ENCODE measurements at places on chromosomes 1 and 21.

DNA sequence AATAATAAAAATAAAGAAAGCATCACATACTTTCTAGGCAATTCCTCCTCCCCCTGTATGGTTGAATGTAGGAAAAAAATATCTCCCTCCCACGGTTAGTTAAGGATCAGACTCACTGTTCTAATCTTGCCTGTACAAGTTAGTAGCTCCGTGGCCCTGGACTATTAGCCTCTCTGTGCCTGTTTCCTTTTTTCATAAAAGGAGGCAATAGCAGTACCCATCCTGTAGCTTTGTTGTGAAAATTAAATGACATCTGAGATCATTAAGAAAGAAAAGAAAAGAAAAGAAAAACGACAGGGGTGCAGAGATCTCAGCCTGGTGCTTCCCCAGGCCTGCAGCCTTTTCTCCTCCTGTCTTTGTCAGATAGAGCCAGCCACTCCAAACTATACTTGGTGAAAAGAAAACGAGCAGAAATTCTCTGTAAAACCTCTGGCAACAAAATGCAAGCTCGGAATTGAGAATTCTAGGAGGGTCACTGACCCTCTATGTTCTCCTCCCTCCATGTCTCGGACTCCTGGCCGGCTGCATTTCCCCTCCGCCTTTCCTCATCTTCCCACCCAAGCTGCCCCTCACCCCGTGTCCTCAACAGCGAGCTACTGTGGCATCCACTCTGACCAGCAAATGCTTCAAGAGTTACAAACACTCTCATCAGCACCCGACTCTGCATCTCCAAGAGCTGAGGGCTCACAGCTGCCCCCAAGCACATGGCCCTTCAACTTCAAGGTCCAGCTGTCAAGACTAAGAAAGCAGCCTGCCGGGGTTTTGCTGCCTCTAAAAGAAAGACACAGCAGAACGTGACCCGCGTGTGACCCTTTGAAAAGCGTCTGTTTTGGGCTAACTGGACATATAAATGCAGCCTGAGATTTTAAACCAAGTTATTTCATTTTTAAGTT is 13.6 kb downstream of the RIPK4 start:
- DNase-seq: no peak

- no peak for DNase-seq
Measured at GRCh38 chr1:50335036-50335435, 88.2 kb downstream of the DMRTA2 start.

GRCh38 chr21:29334717-29335428 is 36.2 kb downstream of the BACH1 start:
- no peak for DNase-seq

- no peak for DNase-seq
Measured at GRCh38 chr1:39409055-39409816, 82.2 kb upstream of the BMP8A start.

DNA sequence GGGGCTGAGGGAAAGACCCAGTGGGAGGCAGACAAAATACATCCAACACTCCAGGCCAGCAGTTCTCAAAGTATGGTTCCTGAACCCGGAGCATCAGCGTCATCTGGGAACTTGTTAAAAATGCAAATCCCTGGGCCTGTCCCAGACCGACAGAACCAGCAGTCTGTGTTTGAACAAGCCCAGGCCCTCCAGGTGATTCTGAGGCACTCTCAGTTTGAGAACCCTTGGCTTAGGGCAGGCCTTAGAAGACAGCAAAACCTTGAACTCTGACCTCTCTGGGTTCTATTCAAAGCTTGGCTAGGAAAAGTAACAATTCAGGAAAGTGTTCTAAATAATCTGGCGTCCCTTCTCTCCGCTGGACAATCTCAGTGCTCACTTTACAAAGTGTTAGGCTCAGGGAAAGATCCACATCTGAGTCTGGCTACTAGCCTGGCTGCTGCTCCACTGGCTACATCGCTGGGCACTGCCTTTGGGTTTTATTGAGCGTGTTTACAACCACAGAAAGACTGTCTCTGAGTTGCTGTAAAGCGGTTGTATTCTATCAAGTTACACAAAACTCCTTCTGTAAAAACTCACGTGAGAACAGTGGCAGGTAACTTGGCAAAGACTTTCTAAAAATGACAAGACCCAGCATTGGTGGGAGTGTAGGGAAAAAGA is 166.1 kb downstream of the HIVEP3 start:
- DNase-seq: no peak

DNA sequence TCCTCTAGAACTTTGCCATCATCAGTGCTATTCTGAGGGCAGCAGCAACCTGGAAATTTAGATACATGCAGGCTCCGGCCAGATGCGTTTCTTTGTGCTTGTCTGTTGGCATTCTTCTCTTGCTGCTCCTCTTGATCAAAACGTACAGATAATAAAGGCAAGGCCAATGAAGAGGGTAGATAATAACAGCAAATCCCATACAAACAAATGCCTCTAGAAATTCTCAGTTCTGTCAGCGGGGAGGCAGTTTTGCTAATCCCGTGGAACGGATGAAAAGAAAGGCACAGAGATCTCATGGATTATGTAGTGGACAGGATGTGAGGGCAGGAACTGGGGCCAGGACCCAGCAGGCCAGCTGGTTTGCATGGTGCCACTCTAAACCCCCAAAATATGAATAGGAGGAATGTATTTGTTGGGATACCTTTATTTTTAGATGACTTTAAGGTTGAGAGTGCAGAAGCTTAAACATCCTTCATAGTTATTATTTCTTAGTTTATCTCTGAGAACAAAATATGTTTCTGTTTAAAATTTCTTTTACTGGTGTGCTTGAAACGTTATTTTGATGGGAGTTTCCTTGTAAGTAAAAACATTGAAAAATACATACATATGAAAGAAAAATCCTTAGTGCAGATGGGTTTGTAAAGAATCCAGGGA is 1.5 kb downstream of the ITSN1 start:
- DNase-seq: no peak

DNA sequence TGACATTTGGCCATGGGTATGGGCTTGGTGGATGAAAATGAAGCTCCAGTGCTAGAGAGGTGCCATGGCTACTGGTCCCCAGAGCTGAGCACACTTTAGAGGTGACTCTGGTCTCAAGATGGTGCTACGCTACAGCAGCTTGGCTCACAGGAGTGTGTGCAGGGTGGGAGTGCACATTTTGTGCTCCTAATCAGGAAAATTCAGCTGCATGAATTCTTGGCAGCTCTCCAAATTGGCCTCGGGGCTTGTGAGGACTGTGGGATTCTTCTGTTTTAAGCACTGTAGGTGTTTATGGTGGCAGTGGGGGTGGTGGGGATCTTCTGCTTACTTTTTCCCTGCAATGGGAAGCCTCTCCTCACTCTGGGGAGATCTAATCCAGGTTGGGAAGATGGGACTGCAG is 17.3 kb upstream of the TIPRL start:
- no peak for DNase-seq

DNA sequence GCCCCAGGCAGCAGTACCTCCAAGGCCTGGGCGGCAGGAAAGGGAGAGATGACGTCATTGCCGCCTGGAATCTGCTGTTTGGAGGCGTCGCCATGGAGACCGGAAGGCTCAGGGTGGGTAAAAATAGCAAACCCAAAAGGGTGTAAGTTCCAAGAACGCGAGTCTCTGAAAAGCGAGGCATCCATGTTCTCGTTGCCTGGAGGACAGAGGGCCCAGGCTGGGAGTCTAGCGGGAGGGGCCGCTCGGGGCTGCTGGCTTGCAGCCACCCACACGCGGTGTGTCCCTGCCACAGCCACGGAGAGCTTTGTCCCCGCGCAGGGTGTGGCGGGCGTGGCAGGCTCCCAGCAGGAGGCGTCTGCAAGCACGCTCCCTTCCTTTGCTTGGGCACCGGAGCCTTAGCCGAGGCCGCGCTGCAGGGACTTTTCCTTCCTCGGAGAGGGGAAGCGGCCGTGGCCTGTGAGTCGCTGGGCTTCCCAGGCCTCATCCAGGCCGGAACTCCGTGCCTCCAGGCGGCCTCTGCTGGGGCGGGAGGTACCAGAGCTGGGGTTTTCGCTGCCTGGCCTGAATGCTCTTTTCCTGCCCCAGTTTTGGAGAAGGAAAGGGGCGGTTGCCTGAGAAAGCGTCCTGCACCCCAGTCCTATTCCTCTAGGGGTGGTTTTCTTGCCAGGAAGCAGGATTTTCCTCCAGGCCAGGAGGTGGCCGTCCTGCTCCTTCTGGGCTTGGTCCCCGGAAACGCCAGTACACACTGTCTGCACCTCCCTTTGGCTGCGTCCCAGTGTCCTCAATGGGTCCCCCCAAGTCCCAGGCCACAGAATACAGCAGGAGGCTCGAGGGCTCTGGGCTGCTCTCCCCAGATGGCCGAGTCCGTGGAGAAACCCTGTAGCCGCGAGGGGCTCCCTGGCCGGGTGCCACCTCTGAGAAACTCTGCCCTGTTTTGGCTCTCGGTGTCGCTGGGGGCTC is 15.3 kb upstream of the SKI start:
- DNase-seq: no peak

Measured in esophagus squamous epithelium (tissue), 5 donors.